ENCODE measurements at places on chromosomes 2 and 18.

DNA sequence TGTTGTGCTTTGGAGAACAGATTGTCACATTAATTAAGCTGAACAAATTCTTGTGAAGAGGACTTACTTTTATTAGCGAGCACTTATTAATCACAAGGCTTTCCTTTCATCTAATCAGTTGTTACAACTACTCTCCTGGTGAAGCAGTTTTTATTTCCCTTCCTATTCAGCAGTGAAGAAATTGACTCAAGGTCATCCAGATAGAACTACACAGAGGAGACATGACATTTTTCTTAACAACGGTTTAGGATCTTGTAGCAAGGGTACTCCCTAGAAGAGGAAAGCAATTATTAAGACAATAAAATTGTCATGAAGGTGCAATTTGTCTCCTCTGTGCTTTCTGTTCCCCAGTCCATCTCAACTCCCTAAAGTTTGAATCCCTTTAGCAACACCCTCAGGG is 61.3 kb downstream of the POLE4 start:
- no peak for DNase-seq

DNA sequence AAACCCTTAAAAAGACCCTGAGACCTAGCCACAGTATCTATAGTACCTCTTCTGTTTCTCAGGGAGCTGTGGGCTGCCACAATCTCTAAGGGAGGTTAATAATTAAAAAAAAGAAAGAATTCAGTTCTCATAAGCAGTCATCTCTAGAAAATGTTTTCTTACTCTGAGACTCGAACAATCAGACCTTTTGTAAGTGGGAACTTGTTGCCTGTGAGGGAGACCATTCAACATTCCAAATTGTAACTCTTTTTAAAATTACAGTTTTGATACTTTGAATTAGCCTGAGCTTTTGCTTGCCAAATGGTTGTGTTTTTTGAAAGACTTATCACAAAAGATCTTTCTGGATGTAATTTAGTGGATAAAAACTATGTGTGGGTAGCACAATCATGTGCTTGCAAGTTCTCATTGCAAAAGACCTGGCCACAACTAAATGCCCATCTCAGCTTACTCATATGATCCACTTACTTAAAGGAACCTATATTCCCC is 33.3 kb downstream of the IL1R2 start:
- no peak for DNase-seq

- no peak for DNase-seq
Measured at GRCh38 chr2:27007416-27008374, 25.1 kb upstream of the TMEM214 start.

DNA sequence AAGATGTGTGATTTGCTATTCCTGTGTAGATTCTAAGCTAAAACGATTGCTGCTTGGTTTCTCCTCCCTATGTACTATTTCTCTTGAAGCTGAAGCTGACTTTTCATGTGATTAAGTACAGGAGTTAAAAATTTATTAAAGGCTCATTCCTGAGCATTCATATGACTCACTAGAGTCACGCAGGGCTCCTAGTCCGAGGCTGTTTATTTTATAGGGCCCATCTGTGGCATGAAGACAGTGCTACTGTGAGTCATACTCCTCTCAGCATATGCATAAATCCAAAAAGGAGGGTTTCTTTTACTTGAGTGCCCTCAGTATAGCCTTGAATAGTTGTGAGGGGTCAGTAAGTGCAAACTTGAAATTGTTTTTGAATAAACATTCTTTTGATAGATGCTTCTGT is 378.8 kb downstream of the PTPRM start:
- no peak for DNase-seq

DNA sequence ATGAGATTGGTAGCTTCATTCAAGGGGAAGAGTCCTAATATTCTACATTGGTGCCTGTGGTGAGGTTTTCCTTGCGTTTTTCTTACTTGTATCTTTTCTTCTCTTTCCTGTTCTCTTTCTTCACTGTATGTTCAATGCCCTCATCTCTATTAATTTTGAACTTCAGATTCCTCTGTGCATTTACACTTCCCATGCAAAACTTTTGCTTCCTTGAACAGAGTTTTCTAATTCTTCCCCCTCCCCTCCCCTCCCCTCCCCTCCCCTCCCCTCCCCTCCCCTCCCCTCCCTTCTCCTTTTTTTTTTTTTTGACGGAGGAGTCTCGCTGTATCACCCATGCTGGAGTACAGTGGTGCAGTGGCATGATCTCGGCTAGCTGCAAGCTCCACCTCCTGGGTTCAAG is 388.3 kb downstream of the LRRTM1 start:
- no peak for DNase-seq

GRCh38 chr2:69781321-69782248 is 39.7 kb downstream of the ANXA4 start:
- peak; percentile 70 for DNase-seq

- no peak for DNase-seq
Measured at GRCh38 chr2:26752656-26753055, 11.4 kb upstream of the SLC35F6 start.

DNA sequence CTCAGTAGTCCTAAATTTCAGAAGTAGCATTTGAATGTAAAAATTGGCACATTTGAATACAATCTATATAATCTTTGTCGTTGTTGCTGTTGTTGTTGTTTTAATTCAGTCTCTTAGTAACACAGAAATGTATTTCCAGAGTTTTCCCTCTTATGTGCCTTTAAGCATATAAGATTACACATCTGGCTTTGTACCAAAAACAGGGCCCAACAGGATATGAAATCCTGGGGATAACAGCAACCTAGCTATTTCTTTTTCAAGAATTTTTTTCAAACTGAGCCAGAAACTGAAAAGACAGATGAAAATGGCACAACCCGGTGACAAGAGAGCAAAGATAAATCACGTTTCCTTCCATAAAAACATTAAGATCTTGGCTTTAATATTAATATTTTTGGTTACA is 906.7 kb downstream of the NRXN1 start:
- DNase-seq = no peak

DNA sequence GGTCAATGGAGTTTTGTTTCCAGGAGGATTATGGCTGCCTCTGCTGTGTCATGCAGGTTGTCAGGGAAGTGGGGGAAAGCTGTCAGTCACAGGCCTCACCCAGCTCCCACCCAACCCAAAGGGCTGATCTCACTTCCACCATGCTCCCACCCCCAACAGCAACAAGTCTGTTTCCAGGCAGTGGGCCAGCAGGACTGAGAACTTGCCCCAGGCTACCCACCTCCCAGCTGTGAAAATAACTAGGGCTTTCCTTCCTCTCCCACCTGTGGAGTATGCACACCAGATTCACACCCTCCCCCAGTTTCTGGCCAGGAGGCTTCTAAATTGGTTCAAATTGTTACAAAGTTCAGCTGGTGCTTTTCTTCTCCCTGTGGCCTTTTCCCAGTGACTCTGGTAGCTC is 95.6 kb upstream of the ACVR1 start:
- DNase-seq = no peak

DNA sequence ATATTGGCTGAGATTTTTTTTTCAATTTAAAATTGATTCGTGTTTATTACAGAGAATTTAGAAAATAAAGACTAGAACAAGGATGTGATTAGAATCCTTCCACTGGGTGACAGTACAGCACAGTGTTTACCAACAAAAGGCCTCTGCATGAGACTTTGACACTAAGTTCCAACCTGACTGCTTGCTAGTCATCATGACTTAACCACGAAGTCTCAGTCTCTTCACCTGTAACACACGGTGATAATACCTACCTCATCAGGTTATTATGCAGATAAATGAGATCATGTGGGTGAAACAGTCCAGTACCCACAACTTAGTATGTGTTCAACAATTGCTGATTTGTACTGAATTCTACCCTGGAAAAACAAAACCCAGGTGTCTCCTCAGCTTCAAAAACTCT is 151.2 kb downstream of the STK39 start:
- no peak for DNase-seq

GRCh38 chr2:151946899-151947812 is 118.9 kb upstream of the ARL5A start:
- DNase-seq = peak; percentile 33

DNA sequence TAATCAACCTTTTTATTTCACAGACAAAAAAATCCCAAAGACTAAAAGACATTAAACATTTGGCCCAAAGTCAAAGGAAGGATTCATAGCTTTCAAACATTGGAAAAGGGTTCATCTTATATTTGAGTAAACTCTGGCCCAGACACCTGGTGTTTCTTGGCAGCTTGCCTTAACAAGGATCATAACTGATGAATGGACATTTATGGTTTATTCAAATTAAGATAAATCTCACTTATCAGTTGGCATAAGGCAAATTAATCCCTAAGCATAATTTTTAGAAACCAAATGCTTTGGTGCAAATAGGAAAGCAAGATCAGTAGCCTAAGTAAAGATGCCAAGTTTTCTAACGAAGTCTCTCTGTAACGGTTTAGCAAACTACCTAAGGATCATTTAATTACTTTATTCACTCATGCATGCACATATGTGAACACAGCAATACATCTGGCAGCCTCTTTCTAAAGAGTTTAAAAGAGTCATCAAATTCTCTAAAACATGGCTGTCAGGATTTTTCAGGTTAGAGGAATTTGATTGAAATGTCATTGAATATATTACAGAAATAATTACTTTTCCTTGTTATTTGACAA is 323.4 kb upstream of the RBMS1 start:
- no peak for DNase-seq

- DNase-seq = no peak
Measured at GRCh38 chr2:204686406-204686805, 141.1 kb downstream of the PARD3B start.

DNA sequence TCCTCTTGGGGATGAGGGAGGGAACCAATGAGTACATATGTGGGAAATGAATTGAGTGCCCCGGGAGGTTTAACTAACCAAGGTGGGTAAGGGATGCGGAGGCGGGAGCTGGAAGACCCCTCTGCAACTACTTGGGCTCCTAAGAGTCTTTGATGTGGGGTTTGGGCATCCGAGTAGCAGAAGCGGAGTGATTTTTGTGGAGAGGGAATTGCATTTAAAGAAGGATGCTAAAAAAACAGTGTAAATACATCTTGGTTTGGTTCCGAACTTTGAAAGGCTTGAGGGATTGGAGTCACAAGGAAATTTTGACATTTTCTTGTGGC is 215.7 kb downstream of the MCFD2 start:
- no peak for DNase-seq

DNA sequence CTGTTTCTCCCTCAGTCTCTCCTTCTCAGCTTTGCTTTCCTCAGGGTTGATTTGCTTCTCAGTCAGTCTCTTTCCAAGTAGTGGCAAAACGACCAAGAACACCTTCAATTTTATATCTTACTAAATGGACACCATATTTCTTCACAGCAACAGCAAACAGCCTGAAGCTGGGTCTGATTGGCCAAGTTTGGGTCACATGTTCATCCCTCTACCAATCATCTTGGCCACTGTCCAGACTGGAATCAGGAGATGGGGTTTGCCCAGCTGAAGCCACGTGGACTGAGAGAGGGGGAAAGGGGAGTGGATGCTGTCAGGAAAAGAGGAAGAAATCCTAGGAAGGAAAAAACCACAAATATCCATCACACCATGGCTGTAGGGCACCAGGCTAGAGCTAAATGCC is 42.0 kb upstream of the ACMSD start:
- no peak for DNase-seq

DNA sequence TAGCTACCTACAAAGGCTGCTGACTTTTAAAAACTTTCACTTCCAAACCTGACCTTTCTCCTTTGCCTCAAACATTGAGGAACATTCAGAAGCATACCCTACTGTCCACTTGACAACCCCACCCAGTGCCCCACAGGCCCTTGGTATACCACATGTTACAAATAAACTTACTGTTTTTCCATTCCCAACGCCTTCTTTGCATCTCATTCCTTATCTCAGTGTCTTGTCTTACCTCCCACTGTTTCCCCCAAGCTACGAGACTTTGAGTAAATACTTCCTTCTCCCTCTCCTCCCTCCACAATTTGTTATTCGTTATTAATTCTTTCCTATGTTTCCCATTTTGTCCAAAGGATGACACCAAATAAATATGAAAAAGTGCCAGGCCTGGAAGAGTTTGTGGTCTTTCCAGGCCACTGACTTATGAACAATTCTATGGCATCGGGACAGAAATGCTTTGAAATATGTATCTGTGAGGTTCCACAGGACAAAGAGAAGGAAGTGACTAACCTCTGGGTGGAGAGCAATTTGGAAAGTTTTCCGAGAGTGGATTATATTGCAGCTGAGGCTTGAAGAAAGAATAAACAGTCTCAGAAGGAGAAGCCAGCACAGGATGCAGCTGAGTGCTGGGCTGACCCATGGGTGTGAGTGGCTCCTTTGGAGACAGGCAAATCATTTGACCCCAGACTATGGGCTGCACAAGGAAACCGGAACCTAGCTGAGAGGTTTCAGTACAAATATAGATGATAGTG is 409.0 kb downstream of the LPIN1 start:
- no peak for DNase-seq

DNA sequence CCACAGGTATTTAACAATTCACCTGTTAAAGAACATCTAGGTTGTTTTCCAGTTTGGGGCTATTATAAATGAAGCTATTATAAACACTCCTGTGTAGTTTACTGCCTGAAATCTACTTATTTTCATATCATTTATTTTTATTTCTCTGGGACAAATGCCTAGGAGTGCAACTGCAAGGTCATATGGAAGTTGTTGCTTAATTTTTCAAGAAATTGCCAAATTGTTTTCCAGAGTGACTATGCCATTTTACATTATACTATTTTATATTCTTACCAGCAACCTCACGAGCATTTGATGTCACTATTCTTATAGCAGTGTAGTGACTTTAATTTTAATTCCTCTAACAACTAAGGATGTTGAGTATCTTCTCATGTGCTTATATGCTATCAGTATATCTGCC is 298.4 kb downstream of the EXOC6B start:
- DNase-seq = no peak

GRCh38 chr2:10794876-10795275 is 17.7 kb downstream of the PDIA6 start:
- no peak for DNase-seq

- DNase-seq = no peak
Measured at GRCh38 chr2:208466151-208466919, 59.7 kb downstream of the PTH2R start.

DNA sequence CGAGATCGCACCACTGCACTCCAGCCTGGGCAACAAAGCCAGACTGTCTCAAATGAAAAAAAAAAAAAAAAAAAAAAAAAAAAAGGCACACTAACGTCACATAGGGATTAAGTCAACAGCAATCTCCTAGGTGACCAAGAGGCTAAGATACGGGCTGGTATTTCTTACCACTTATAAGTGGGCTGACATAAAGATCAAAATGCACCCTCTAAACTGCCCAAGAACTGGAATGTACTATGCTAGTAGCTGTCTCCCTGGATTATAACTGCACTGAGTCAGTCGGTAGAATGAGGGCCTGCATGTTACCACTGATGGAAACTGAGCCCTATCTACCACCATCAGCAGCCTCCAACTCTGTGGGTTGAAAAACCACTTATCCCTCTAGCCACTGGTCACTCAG is 80.6 kb downstream of the KLF7 start:
- DNase-seq = no peak

- no peak for DNase-seq
Measured at GRCh38 chr18:10006311-10006893, 92.6 kb downstream of the VAPA start.

GRCh38 chr18:24198461-24198860 is 59.6 kb downstream of the CABYR start:
- no peak for DNase-seq
